Kasumi-1 (cell line): ENCODE measurements at places on chromosomes 12 and 14.

DNA sequence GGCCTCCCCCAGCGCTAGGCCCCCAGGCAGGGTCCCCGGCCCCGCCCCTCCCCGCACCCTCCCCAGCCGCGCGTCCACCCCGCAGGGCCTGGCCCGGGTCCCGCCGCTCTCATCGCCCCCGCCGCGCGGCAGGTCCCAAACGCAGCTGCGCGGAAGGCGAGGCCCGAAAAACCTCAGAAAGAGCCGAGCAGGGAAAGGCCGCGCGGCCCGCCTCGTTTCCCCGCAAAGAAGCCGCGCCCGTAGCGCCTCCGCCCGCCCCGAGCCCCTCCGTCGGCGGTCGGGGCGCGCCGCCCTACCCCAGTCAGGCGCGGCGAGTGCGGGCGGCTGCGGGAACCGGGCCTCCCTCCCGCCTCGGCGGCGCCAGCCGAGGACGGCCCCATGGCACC, 324 bp downstream of the POLE start:
- DNase-seq = no peak

DNA sequence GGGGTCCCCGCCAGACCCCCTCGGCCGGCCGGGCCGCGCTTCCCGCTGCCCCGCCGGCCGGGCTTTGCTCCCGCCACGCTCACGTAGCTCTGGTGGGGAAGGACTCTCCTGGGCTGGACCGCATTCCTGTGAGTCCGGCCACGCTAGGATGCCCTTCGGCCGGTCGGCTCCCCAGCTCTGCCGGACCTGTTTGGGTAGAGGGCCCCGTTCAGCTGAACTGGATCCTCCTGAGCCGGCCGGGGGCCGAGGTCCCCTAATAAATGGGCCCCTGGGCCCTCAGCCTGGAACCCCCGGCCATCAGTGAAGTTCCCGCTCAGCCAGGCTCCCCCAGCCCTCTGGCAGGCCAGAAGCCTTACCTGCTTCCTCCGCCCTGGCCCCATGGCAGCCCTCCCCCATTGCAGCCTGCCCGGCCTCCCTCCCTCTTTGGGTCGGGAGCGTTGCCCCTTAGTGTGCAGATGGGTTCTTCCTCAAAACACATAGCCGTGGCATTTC, 593 bp downstream of the UNC119B start:
- peak; percentile 25 for DNase-seq

DNA sequence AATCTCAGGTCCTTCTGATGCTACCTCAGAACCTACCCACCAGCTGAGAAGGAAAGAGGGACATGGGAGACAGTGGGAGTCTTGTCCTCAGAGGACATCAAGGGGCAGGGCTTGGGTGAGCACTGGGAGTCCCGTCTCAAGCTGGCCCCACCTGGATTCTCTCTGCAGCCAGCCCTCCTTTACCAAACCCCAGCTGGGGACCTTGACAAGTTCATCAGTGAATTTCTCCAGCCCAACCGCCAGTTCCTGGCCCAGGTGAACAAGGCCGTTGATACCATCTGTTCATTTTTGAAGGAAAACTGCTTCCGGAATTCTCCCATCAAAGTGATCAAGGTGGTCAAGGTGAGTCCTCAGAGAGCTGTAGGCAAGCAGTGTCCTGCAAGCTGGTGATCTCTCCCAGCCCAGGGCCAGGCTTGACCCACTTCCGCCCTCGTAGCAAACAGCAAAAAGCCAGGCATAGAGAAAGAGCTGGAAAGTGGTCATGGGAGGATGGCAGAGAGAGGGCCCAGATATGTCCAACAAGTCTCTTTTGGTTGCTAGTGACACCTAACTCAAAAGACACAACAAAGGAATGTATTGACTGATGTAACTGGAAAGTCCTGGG, 14.2 kb upstream of the OAS2 start:
- no peak for DNase-seq

- no peak for DNase-seq
Observed at GRCh38 chr14:73049428-73049827, 8.9 kb upstream of the RBM25 start.

DNA sequence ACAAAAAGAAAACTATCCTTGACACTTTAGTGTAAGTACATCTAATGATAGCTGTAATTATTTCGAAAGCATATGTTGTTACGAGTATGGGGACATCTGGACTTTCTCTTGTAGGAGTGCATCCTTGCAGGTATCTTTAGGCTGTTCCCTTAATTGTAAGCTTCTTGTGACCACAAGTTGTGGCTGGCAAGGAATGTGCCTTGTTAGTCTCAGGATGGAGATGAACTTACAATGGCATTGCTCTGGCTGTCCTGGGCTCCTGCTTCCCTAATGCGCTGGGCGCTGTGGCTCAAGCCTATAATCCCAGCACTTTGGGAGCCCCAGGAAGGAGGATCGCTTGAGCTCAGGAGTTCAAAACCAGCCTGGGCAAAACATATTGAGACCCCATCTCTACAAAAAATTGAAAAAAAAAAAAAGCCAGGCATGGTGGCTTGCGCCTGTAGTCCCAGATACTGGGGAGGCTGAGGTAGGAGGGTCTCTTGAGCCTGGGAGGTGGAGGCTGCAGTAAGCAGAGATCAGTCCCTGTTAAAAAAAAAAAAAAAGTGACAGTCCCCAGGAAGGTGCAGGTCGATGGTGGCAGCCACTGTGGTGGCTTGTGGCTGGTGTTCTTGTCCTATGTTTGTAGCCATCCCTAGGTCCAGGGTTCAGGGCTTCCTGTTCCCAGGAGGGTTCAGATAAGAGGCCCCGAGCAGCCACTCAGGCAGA, 23.7 kb upstream of the PPP1R13B start:
- no peak for DNase-seq

DNA sequence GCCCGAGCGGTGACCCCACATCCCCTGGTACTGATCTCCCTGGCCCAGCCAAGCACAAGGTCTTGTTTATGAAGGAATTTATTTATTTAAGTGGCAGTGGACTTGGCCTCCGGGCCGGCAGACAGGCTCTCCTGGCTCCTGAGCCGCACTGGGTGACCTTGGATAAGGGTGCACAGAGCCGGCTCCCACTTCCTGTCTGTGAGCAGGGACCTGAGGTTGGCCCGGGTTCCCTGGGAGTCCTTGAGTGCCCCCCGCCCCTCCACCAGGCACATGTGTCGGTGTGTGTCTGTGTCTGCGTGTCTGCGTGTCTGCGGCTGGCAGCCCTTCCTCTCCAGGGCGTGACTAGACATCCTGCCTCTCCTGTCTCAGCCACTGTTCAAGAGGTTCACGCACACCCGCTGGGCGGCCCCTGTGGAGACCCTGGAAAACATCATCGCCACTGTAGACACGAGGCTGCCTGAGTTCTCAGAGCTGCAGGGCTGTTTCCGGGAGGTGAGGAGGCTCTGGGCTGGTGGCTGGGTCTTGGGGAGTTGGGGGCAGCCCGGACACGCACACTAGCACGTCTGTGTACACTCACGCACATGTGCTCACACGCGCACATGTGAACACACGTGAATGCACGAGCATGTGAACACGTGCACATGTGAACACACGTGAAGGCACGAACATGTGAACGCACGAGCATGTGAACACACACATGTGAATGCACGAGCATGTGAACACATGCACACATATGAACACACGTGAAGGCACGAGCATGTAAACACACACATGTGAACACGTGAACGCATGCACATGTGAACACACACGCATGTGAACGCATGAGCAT, 9.3 kb downstream of the TNFAIP2 start:
- no peak for DNase-seq

- peak; percentile 98 for DNase-seq
Observed at GRCh38 chr12:78418919-78419318, 445.7 kb upstream of the SYT1 start.

- DNase-seq = no peak
Observed at GRCh38 chr14:76904100-76904739, 78.0 kb downstream of the LRRC74A start.

DNA sequence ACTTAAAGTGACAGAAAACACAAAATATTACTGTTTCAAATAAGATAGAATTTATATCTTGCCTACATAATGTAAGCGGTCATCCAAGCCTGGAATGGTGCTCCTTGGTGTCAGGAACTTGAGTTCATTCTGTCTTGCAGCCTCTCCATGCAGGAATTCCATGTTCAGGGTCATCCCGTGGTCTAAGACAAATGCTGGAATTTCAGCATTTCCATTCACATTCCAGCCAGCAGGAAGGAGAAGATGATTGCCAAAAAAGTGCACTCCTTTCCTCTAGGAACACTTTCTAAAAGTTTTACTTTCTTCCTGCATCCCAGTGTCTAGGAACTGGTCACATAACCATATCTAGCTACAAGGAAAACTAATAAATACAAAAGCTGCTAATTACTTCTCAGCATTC, 106.3 kb downstream of the PTPRO start:
- DNase-seq = no peak

GRCh38 chr12:65279369-65280112, 1.1 kb downstream of the MSRB3 start:
- peak; percentile 46 for DNase-seq

DNA sequence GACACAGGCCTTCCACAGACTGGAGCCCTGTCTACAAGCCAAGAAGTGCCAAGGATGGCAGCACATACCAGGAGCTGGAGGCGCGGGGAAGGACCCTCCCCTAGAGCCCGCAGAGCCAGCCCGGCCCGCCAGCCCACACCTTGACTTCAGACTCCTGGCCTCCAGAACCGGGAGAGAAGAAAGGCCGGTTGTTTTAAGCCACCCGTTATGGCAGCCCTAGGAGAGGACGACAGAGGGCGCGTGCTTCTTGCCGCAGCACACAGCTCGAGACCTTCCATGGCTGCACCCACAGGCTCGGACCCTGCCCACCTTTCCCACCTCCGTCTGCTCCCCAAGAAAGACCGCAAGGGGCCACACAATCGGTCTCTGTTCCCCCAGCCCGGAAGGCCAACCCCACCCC, 53.7 kb downstream of the RNF34 start:
- DNase-seq = no peak
